ENCODE measurements at places on chromosomes 16 and 17.

DNA sequence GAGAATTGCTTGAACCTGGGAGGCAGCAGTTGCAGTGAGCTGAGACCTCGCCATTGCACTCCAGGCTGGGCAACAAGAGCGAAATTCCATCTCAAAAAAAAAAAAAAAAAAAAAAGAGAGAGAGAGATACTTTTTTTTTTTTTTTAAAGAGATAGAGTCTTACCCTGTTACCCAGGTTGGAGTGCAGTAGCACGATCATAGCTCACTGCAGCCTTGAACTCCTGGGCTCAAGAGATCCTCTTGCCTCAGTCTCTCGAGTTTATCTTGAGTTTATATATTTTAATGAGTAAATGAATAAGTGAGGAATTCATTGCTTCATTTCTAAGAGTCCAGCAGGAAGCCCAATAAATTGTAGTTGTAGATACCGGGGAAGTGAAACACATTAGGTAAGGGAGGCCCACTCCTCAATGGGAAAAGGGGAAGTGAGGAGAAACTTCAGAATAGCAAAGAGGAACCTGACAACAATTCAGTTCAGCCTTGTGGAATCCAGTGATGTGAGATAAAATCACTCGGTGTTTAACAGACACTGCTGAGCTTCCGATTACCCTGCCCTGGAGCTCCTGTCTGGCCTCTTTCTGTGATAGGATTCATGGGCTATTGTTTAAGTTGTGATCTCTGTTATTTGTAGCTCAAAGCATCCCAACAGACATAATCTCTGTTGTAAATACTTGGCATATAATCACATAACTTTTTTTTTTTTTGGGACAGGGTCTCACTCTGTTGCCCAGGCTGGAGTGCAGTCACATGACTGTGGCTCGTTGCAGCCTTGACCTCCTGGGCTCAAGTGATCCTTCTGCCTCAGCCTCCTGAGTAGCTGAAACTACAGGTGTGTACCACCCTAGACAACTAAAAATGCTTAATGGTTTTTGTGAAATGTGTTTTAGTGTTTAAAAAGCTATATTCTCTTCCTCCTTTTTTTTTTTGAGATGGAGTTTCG is 15.8 kb upstream of the ITGAM start:
- DNase-seq, result no peak

DNA sequence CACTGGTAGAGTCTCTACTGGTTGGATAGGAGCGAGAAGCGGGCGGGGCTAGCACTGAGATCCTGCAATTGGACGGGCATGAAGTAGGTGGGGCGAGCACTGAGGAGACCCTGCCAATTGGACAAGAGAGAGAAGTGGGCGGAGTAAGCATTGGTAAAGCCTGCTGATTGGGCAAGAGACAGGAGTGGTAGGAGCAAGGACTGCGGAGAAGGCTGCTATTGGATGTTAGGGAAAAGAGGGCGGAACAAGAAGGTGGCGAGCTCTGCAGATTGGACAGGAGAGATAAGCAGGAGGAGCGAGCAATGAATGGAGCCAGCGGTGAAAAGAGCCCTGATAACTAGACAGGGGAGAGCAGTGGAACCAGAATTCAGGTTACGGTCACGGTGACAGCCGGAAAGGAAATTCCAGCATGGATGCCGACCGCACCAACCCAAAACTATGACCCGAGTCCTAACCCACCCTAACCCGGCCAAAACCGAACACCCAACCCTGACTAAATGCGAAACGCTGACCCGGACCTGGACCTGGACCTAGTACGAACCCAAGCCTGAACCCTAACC is 4.8 kb downstream of the SCGB1C2 start:
- no peak for DNase-seq

GRCh38 chr16:58001781-58002415 is 691 bp downstream of the USB1 start:
- DNase-seq, result no peak

- no peak for DNase-seq
Observed at GRCh38 chr17:44921122-44921882, 6.0 kb upstream of the GFAP start.

DNA sequence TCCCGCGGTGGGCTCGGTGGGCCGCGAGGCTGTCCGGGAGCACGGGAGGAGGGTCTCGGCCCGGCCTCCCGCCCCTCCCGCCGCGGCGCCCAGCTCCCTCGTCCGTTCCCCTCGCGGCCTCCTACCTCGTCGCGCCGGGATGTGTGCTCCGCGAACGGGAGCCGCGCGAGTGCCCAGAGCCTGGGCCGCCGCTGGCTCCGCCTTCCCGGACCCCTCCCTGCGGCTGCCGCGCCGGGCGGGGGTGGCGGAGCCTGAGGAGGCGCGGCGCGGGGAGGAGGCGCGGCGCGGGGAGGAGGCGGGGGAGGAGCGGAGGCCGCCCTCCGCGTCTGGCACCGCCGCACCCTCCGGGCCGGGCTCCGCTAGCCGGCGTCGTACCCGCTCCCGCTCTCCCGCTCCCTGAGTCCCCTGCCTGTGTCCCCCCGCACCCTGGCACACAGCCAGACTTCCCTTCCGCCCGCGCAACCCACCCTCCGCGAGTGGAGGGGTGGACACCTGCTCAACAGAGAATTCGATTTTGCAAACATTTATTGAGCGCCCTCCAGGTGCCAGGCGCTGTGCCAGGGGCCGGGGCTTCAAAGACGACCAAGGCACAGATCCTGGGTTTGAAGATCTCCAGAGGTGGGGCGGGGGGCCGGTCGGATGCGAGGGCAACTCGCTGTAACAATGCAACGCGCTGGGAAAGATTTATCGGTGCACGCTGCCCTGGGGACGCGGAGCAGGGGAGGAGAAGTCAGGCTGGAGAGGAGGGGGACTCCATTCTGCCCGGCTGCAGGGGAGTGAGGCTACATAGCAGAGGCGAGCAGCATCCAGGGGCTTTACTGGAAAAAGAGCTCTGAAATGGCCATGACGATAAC is at the start of gene MPP3:
Gene MPP3 (minus strand): TSS at position 171 of the 854 bp plus-strand sequence. CDS start 1,240 bp downstream, outside the sequence.
- peak; percentile 38 for DNase-seq

DNA sequence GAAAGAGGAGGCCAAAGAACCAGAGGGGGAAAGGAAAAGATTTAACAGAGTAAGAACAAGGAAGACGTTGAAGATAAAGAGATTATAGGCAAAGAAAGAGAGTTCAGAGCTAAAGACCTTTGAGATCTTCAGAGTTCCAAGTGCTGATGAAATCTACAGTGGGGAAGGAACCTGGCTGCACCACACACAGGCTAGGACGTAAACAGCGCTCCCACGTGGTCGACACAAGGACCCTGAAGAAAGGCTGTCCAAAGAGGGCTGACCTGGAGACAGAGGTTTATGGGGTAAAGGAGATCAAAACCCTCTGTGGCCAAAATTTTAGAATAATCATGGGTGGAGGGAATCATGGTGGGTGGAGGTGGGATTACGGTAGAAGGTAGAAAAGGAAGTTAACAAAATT is 121.6 kb downstream of the PMP22 start:
- no peak for DNase-seq

- no peak for DNase-seq
Observed at GRCh38 chr16:75044800-75045361, 46.1 kb downstream of the ZNRF1 start.

GRCh38 chr16:74698222-74698621 is 2.4 kb downstream of the MLKL start:
- DNase-seq, result no peak

GRCh38 chr17:22484826-22485225 is 792.5 kb downstream of the KCNJ18 start:
- no peak for DNase-seq

DNA sequence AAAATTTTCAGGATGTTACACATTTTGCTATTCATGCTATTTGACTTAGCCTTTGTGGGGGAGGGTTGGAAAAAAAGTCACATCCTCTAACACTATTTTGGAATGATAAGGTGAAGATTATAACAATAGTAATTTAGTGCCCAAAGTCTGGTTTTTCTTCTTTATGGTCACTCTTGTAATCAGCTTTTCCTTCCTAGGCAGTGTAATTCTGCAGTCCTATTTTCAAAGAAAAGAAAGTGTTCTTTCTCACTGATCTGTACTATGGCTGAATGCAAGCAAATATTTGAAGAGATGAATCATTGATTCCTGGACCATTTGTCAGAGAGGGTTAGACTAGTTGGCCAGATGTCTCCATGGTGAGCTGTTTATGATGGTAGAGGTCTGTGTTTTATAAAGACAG is 8.4 kb downstream of the RSPRY1 start:
- no peak for DNase-seq

- no peak for DNase-seq
Observed at GRCh38 chr17:73827627-73828291, 183.5 kb upstream of the SDK2 start.

DNA sequence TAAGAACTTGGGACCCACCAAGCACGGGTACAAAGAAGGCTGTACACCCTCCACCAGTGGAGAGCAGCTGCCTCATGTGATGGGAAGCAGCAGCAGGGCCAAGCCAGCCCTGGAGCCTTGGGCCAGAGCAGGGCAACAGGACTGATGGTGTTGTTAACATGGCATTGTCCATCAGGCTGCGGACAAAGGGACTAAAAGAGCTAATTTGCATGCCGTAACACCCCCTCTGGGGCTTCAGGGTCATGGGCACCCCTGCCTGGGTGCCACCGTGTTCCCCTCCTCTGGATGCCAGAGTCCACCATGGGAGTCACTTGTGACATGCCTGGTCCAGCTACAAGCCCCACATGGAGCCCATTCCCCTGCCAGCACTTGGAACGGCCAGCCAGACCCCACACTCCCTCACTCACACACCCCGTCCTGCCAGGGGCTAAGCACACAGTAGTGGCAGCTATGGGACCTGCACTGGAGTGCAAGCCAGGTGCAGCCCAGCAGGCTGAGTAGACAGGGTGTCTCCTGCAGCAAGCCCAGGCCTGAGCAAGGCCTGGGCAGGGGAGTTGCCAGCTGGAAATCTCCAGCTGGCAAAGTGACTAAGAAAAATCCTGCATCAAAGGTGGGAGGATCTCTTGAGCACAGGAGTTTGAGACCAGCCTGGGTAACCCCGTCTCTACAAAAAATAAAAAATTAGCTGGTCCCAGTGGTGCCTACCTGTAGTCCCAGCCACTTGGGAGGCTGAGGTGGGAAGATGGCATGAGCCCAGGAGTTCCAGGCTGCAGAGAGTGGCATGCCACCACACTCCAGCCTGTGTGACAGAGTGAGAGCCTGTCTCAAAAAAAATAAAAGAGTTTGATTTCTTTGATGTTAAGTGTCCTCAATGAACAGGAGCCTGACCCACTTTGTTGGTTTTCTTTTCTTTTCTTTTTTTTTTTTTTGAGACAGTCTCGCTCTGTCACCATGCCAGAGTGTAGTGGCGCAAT is 33.7 kb downstream of the NOL11 start:
- no peak for DNase-seq

DNA sequence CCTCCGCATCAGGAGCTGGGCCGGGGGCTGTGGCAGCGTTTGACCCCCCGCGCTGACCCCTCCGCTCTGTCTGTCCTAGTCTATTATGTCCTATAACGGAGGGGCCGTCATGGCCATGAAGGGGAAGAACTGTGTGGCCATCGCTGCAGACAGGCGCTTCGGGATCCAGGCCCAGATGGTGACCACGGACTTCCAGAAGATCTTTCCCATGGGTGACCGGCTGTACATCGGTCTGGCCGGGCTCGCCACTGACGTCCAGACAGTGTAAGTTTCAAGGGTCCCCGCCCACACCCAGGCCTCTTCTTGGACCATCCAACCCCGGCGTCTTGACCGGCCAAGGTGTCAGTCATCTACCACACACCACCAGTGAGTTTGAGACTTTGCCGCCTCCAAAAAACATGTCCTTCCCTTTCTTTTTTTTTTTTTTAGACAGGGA is 548 bp downstream of the PSMB3 start:
- DNase-seq, result no peak

- no peak for DNase-seq
Observed at GRCh38 chr16:57593021-57593420, 35.4 kb upstream of the ADGRG1 start.

- DNase-seq, result no peak
Observed at GRCh38 chr17:62859146-62859545, 51.0 kb upstream of the MARCHF10 start.

DNA sequence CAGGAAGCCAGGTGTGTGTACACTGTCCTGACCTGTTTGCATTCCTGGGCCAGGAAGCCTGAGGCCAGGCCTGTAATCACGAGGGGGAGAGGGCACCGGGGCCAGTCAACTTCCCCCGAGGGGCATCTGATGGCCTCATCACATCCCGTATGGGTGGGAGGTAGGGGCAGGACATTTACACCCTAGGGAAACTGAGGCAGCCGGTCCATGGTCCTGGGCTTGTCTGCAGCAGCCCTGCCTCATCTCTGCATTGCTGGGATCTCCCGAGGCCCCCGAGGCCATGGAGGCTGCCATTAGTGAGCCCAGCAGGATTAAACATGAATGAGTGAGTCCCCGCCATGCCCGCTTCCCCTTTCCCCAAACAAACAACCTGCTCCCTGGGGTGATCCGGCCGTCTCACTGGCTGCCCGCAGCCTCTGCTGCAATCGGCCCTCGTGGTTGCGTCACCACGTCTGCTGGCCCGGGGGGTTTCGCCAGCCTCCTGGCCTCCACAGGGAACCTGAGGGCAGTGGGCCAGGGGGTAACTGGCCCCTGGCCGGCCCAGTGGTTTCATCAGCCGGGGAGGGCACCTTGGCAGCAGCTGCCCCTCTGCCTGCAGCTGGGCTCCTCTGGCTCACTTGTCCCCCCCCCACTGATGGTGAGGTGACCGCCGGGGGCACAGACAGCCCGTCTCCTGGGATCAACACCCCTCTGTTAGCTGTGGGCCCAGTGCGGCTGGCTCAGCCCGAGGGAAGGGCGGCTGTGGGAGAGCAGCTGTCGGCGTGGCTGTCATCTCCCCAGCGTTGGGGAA is 88.3 kb upstream of the GSE1 start:
- no peak for DNase-seq

- DNase-seq, result no peak
Observed at GRCh38 chr17:82106688-82107305, 8.8 kb upstream of the FASN start.

- DNase-seq, result no peak
Observed at GRCh38 chr16:85625053-85625452, 11.9 kb downstream of the GSE1 start.

DNA sequence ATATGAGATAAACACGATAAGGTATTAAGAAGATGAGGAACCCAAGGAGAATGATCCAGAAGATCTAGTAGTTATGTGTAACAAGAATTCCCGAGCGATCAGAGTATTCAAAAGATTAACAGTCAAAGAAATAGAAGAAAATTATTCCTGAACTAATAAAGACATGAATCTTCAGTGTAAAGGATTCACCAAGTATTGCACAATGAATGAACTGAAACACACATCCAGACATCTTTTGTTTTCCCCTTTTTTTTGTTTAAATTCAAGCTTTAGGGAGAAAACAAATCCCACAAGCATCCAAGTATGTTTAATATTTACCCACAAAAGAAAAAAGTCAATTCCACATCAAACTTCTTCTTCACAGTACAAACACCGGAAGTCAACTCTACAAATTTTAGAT is 23.7 kb upstream of the MYOCD start:
- no peak for DNase-seq

GRCh38 chr17:40818733-40819527 is 3.5 kb downstream of the KRT10 start:
- DNase-seq, result peak; percentile 85

Measured in MM.1S (cell line).